Hematopoietic multipotent progenitor cell (in vitro differentiated cells): ENCODE measurements at places on chromosomes 7 and 10.
A peak's percentile ranks its signal among the peaks of the same experiment; 100 is the strongest.

DNA sequence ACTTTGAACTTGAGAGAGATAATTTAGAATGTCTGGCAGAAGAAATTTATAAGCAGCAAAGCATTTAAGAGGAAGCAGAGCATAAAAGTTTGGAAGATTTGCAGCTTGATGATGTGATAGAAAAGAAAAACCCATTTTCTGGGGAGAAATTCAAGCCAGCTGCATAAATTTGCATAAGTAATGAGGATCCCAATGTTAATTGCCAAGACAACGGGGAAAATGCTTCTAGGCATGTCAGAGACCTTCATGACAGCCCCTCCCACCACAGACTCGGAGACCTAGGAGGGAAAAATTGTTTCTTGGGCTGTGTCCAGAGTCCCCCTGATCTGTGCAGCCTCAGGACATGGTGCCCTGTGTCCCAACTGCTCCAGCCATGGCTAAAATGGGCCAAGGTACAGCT is 263.6 kb upstream of the POT1 start:
- DNase-seq, result no peak

DNA sequence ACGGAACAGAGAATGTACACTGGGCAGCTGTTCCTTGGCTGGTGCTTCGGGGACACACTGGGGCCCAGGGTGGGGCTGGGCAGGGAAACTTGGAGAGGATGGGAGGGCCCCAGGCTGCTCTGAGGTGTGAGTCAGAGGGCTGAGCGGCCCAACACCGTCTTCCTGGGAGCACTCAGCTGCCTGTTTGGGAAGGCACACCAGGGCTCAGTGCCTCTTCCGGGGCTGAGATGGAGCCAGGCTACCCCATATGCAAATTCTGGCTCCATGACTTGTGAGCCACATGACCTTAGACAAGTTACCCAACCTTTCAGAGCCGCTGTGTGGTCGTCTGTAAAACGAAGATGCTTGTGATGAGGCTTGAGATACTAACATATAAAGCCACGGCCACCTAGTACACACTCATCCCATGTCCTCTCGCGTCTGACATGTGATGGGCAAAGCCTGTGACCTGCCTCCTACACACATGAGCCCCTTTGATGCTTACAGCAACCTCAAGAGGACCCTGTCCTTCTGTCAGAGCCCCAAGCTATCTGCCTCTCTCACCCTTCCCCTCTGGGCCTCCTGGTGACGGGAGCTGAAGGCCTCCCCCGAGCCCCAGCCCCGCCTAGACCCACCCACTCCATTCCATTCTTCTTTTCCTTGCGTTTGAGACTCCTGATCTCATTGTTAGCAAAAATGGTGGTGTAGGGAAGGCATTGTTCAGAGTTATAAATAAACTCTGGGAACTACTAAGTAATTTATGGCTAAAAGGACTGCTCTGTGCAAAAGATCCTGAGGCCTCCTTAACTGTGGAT is 26.1 kb downstream of the KLRG2 start:
- no peak for DNase-seq

- no peak for DNase-seq
These were observed 56.2 kb upstream of the MGMT start for GRCh38 chr10:129410688-129411392.

DNA sequence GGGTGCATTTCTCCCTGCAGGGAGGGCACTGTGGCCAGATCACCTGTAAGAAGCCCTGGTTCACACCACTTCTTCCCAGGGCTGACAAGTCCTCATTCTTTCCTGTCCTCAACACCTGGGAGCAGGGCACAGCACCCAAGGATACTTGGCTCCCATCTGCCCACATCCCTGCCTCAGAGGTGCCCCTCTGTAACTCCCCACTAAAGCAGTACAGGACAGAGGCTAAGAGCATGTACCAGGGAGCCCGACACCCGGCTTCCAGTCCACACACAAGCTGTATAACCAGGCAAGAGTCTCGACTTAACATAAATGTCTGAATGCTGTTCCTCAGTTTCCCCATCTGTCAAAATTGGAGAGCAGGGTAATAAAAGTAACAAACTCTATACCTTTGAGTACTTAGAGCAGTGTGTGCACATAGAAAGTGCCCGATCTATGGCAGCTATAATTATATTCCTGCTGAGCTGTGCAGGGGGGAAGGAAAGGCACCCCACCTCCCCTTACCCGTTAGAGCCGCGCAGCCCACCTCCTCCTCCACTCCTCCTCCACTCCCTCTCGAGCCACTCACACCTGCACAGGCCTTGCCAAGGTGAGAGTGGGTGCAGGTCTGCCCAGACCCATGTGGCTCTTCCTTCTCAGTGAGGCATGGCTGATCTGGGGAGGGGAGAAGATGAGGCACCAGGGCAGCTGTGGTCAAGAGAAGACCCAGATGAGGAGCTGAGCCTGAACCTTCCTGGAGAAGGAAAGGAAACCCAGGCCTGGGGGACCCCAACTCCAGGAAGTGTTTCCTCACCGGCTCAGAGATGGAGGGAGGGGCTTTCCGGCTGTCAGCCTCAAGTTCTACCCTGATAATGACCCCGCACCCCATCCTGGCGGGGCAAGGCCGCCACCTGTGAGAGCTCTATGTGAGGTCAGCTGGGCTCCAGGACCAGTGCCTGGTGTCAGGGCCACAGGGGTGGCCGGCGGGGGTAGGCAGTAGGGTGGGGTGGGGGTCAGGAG is 22.6 kb downstream of the PODXL start:
- no peak for DNase-seq

DNA sequence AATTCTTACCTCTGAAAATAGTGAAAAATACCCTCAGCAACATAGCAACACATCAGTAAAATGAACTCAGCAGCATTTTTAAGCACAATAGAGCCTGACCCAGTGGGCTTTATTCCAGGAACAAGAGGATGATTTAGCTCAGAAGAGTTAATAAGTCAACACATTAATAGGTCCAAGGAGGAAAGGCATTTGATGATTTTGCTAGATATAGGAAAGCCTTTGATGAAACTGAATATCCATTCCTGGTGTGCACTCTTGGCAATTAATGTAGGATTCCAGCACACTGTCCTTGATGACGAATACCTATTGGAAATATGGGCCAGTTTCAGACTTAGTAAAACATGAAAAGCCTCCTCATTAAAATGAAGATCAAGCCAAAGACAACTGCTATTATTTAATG is 42.5 kb downstream of the RASGEF1A start:
- no peak for DNase-seq

- no peak for DNase-seq
These were observed 332.4 kb upstream of the IGFBP3 start for GRCh38 chr7:46253520-46253919.

DNA sequence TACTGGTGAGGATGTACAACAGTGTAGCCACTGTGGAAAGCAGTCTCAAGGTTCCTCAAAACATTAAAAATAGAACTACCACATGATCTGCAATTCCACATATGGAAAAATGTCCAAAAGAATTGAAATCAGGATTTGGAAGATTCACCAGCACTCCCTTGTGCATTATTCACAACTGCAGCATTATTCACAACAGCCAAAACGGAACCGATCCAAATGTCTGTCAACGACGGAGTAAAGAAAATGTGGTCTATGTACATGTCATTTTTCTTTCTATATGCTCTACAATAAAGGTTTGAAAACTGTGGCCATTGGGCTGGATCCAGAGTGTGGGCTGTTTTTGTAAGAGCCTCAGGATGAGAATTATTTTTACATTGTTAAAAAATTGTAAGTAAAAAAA is 1206.1 kb upstream of the CELF2 start:
- DNase-seq, result no peak

DNA sequence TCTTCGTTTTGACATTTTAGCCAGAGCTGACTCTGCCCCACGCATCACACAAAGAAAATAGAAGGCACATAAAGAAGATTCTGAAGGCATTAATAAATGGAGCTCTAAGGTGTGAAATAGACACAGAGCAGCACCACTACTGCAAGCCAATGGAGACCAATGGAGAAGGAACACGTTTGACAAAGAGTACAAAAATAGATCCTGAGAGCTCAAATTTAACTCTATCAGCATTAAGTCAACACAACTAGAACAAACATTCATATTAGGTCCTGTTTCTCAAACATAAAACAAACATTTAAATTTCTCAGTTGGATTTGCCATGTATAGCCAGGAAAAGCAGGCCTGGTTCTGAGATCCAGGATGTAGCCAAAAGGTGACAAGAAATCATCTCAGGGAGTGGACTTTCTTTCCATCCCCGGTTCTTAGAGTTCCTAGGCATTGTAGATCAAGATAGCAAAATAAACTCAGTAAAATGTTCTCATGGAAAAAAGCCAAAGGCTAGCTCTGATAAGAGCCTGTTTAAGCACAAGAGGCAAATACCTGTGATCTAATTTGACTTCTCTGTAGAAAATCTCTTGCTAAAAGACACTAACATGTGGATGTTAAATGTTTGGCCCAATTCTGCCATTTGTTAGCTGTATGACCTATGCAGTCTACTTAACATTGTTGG is 174.2 kb upstream of the VIPR2 start:
- DNase-seq, result no peak

- no peak for DNase-seq
These were observed 197.6 kb upstream of the ZNF32 start for GRCh38 chr10:43846187-43846680.

DNA sequence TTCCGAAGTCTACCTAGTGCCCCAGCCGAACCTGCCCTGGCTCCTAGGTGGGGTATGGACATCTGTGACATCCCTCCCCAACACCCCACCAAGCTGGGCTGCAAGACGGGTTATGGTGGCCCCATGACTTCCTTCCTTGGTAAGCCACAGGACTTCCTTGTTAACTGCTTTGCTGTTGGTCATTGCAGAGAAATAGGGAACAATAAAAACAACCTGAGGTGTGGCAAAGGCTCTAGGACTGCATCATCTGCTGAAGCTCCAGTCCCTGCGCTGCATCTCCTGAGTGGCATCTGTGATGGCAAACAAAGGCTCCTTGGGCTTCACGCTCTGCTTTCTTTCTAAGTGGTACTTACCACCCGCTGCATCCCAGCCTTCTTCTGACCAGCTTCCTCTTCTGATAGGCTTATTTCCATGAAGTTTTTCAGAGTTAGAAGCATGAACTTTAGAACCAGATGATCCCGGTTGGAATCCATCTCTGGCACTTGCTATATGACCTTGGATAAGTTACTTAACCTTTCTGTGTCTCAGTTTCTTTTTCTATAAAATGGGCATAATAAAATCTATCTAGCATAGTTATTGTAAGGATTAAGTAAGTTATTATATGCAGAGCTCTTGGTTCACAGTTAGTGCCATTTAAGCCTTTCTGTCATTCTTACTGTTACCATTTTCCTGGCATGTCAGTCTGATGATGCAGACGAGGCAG is 216.8 kb downstream of the RPS24 start:
- peak; percentile 94 for DNase-seq

DNA sequence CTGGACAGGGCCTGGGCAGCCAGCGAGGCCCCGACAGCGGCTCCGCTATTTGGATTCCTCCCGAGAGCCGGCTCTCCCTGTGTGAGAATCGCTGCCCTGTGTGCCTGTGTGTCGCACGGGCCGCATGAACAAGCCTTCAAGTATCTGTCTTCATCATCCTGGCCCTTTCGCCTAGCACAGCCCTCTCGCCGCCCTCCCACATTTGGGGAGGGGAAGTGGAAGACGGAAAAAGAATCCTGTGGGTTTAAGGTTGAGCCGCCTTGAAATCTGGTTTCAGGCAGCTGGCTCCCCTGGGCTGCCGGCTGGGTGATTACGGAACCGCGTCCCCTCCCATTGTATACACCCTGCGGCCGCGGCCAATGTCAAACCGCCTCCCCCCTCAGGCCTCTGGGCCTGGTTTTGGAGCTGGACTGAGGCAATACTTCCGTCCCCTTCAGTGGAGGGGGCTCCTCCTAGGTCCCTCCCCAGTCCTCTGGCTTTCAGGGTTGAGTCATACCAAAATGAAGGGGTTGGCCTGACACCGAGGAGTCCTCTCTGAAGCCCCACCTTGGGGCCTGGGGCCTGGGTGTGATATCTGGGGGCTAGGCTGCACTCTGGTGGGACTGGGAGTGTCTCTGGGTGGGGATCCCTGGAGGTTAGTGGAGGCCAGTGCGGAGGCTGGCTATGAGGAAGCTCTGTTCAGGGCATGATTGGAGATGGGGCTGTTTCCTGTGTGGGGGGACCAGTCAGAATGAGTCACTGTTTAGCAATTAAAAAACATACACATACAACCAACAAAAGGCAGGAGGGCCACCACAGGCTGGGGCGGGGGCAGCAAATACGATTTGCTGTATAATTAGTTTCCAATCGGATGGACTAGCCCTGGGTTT is 1.7 kb downstream of the TRIM8 start:
- peak; percentile 95 for DNase-seq

DNA sequence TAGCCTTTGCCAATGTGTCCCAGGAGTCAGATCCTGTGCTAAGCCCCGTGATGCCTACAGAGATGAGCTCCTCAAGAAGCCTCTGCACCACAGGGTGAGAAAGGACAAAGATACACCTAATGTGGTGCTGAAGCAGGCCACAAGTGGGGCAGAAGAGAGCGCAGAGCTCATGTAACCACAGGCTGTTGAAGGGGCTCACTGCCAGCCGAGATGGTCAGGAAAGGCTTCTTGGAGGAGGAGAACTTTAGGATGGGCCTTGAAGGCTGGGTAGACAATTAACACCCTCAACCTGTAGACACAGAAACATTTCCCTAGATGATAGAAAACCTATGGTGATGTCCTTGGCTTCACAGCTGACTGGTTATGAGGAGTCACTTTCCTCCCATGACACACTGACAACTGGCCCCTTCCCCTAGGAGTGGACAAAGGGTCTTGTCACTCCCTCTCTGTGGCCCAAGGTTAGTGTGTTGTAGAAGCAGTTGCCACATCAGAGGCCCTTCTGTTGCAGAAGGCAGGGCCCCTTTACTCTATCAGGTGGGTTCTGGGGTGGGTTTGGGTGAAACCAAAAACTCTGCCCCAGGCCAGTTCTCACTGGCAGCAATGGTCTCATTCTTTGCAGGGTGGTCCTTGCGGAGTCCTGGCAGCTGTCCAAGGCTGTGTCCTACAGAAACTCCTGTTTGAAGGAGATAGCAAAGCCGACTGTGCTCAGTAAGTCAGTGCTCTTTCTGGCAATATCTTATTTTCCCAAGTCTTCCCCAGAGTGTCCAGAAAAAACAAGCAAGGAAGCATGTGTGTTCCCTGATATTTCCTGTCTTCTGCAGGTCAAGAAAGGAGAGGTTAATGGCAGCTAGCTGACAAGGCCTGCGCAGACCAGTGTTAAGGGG is 69.2 kb downstream of the MINDY4 start:
- DNase-seq, result no peak
